ENCODE measurements at places on chromosomes 1 and 21.

DNA sequence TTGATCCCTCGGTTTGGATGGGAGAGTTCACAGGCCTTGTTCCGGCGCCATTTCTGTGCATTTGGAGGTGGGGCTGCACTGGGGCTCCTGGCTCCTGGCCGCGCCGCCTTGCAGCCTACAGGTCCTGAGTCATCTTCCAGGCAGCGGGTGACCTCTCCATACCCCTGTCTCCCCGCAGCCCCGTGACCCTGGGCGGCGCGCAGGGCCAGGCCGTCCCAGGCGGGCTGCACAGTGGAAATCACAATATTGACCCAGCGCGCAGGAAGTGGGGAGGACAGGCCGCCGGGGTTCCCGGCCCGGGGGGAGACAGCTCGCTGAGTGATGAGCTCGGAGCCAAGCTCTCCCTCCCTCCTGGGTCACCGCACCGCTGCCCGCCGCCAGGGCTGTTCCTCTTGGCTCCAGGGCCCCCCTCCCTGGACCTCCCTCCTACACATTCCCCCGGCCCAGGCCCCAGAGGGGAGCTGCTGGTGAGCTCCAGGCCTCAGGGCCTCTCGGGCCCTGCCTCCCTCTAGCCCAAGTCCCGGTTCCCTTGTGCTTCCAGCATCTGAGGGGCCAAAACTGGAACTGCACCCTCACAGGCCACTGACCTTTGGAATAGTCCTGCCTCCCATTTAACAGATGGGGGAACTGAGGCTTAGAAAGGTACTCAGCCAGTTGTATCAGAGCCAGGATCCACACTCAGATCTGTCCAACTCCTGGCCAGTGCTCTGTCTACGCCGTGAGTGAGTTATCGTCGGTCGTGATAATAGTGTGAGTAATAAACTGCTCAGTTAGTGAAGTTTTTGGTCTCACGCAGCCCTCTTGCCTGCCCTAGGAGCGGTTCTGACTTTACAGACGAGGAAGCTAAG lies 142.9 kb upstream of the WNT4 start:
- no peak for DNase-seq

GRCh38 chr21:23384679-23385078 lies 2222.6 kb downstream of the MRPL39 start:
- no peak for DNase-seq

DNA sequence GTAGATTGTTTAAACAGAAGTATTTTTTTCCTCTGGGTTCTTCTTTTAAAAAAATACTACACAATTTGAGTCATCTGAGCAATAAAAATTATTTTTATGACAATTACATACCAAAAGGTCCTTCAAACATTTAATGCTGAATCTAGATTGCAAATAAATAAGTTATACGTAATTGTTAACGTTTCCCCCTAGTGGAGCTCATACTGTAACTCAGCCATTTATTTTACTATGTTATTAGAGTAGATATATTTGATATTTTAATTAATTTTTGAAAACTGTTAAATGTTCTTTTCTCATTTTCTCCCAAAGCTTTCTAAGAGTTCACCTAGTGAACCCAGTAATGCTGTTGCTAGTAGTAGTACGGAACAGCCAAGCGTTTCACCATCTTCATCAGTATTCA lies 33.5 kb downstream of the ZMYM1 start:
- DNase-seq = no peak

DNA sequence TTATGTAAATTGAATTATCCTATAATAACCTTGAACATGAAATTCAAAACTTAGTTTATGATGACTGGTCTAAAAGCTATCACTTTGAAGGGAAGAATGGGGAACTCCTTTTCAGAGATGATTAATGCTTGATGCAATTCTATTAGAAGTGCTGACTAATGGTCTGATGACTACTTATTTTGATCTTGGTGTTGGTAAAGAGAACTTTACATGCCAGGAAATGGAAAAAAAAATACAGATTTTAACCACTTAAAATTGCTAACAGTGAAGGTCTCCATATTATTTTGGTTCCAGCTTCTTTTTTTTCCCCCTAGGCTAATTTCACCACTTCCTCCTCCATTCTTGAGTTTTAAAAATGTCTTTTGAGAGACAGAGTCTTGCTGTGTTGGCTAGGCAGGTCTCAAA lies 22.9 kb downstream of the S1PR1 start:
- peak; percentile 91 for DNase-seq

GRCh38 chr1:153628638-153629342 lies 556 bp downstream of the S100A1 start:
- DNase-seq = no peak

DNA sequence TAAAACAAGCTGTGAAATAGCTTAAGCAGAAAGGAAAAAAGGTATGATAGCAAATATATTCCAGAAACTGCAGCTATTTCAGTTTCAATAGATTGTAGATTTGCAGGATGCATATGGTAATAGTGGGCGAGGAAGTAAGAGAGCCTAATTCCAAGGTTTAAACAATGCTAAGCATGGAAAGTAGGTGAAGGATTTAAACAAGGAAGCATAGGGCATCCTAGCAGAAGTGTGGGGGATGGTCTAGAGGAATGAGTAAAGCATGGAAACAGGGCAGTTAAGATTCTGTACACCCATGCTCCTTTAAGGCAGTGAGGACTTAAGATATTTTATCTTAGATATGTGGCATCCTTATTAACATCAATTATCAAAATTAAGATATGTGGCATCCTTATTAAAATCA lies 2.6 kb downstream of the IVNS1ABP start:
- no peak for DNase-seq

- no peak for DNase-seq
These were observed 4.9 kb downstream of the LBR start for GRCh38 chr1:225422795-225423517.

DNA sequence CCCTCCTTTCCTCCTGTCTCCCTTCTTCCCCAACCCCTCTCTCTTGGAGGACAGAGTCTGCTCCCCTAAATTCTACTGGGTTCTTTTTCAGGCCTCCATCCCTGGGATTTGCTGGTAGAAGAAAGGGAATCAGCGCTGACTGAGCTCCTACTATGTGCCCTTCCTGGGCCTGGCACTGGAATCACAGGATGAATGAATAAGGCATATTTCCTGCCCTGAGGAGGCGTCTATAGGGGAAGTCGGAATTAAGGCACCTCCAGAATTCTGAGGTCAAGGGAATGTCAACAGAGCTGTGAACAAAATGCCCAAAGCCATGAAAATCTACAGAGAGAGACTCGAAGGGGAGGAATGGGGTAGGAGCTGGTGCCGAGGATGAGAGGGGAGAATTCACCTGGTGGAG lies 17.4 kb upstream of the BTG2 start:
- DNase-seq = peak; percentile 53

DNA sequence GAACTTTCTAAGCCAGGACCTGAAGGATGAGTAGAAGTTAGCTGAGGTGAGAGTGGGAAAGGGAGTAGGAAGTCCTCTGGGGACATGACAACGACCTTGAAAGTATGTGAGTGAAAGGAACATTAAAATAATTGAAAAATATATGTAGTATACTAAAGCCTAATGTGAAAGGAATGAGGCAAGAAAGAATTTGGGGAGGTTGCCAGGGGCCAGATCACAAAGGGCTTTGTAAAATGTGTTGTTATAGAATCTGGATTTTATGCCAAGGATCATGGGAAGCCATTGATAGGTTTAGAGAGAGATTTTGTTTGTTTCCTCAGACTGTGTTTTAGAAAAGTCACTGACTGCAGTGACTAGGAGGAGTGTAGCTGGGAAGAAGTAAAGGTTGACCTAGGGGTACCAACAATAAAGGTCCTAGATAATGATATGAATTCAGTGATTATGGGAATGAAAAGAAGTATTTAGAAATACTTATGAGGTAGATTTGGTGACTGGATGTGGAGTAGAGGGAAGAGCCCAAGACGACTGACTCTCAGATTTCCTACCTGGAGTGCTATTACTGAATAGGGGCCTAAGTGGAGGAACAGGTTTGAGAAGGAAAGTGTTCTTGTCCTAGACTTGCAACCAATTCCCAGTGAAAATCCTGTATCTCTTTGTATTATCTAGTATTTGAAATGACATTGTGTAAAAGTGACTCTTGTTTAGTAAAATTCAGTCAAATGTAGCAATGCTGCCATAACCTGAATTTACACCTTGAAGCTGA lies 179.8 kb downstream of the PHTF1 start:
- DNase-seq = no peak

- DNase-seq = peak; percentile 38
These were observed 1.0 kb upstream of the CDKN2C start for GRCh38 chr1:50968821-50969610.

DNA sequence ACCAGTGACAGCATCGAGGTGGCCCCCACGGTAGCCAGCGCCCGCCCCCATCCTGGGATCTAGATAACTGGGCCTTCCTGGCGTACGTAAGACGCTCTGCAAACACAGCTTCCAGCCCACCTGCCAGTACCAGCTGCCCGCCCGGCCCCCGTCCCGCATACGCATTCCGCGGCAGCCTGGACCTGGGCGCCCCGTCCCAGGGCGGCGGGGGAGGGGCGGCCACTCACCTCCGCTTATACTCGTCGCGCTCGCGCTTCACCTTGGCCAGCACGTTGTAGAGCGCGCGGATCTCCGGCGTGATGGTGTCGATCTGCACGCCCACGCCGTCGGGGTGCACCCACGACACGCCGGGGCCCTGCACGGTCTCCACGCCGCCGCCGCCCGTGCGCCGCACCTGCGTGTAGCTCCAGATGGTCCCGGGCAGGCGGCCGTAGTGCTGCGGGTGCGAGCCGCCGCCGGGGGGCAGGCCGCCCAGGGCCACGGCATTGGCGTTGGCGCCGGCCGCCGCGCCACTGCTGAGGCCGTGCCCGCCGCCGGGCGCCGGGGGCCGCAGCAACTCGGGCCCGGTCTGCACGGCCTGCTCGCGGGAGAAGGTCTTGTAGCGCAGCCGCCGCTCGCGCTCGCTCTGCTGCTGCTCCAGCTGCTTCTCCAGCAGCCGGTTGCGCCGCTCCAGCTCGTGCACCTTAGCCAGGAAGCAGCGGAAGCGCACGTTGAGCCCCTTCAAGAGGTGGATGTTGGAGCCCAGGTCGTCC lies 859 bp downstream of the IFFO2 start:
- DNase-seq = no peak

- DNase-seq = peak; percentile 82
These were observed 5.4 kb downstream of the TFF3 start for GRCh38 chr21:42309753-42310213.

- DNase-seq = no peak
These were observed 115.1 kb upstream of the GJB5 start for GRCh38 chr1:34639701-34640100.

DNA sequence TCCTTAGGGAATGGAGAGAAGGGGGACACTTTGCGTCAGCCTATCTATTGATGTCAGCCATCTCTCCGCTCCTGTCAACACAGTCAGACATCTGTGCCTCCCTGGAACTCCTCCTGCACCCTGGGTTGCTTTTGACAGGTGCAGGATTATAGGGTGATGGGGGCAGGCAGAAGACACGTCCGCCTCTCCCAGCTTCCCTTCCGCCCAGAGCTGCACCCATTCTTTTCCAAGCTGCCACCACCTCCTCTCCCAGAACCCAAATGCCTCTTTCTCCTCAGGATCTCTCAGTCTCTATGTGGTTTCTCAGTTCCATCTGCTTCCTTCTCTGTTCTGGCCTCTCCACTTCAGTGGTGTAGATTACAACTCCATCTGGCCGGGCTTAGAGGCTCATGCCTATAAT lies 17.1 kb upstream of the KIF1B start:
- DNase-seq = no peak

- no peak for DNase-seq
These were observed 19.0 kb downstream of the TGFB2 start for GRCh38 chr1:218364028-218364710.

DNA sequence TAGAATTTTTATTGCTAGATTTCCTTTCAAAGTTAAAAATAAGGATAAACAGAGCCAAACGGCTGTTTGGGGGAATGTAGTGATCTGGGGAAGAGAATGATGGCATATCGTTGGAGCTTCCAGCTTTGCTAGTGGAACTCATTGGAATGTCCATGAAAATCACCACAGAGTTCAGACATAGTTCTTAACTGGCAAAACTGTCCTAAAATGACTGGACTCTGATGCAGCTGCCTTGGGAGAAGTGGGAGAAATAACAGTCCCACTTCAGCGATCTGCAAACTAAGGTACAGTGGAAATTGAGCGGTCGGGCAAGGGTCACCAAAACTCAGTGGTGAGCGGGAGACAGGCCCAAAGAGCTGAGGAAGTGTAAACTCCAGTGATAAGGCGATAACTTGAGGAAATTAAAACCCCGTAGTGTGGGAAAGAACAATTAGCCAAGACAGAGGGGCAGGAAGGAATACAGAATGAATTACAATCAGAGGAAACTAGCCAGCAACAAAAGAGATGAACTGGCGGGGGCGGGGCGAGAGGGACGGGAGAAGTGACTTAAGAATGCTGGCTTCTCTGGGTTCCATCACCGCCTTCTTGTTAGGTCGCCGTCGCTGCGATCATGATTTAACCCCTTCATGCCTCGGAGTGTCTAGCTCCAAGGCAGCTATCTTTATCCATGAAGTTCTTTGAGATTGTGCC lies 89.8 kb upstream of the ARHGAP29 start:
- DNase-seq = no peak

GRCh38 chr1:86183810-86184209 lies 27.2 kb upstream of the COL24A1 start:
- DNase-seq = no peak

GRCh38 chr1:97088391-97088790 lies 366.8 kb downstream of the PTBP2 start:
- no peak for DNase-seq

GRCh38 chr1:151990856-151991198 lies 2.8 kb downstream of the S100A10 start:
- DNase-seq = no peak

DNA sequence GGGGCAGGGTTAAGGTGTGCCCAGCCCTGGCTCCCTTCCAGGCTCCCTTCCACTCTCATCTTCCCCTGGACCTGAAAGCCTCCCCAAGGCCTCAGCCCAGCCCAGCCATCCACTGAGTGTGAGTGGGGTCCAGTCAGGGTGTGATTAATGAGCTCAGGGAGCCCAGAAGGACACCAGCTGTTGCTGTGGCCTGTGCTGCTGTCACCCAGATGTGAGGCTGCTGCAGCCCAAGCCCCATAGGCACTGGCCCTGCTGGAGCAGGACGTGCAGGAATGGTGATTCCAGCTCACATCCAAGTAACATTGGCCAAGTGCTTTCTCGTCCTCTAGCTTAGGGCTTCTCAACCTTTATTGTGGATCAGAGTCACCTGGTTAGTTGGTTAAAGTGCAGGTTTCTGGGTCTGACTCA lies 77.6 kb downstream of the EPHB2 start:
- no peak for DNase-seq

- no peak for DNase-seq
These were observed 10.8 kb downstream of the KCNN3 start for GRCh38 chr1:154859151-154859785.

Data from inflammatory macrophage treated with lipopolysaccharide for 1 hour (primary cell).